ENCODE measurements at places on chromosomes 5 and 9.

DNA sequence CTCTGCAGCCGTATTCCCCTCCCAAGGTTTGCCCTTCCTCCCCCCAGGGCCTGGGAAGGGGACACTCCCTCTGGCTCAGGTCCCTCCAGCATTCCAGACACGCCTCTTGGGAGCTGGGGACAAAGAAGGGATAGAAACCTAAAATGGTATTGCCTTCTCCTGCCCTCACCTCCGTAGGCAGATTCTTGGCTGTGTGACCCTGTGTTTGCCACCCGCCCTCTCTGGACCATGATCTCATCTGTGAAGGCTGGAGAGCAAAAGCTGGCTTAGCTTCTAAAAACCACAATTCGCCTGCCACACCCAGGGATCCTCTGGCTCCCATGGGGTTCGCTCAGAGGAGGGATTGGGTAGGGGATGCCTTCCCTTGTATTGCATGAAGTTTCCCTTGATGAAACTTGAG is 7.7 kb downstream of the AQP3 start:
- no peak for DNase-seq

DNA sequence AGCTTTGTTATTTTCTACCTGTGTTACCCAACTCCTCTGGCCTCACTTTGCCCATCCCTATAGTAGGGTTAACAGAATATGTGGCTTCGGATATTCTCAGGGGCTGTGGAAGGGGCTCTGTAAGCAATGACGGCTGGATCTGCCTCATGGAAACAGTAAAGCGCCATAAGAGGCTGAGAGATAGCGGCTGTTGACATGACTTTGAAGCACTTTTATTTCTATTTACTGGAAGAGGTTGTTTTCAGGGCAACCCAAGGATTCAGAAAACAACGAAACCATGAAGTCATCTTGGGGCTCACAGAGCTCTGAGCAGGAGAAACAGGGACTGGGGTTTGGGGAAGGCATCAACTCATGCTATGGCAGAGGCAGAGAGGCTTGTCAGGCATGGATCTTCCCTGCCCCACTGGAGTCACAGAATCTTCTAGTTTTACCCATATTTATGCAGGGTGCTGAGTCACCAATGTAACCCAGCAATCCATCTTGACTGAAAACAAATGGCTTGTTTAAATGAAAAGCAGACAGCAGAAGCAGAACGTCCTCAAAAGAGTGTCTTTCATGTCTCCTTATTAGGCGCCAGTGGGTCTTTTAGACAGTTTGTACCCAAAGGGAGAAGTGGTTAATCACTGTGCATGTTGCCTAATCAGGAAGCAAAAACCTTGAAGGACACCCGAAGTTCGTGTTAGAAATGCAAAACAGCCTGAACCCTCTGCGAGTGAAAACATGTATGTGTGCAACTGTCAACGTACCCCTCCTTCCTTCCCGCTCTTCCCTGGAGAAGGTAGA is 113.0 kb downstream of the COL23A1 start:
- DNase-seq, result no peak

DNA sequence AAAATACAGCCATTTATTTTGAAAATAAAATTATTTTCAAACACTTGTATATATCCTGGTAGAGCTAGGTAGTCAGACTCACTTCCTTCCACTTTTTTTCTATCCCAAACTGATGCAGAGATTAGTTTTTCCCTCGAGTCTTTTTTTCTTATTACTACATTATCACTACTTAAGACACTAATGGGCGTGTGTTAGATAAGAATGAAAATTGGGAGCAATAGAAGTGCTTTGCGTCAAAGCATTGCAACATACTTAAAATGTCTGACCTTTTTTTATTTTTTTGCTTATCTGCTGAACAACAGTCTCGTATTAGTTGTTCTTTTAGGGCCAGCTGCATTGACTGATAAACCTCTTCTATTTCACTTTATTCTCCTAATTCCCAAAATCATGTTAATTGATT is 1278.7 kb downstream of the CDH12 start:
- no peak for DNase-seq

DNA sequence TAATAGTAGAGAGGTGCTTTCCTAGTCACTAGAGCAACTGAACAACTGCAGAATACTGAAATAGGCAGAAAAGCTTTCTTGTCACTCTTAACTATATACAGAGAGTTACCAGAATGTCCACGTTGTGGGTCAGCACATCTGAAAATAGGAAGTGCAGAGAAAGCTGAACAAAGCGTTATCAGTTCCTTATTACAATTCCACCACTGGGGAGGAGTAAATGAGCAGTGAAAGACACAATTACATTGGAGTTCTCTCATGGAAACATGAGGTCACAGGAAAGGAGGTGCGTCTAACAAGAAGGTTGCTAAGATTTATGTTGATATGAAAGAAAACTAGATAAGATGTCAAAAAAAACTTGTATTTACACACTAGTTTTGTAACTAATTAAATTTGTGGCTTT is 461.9 kb upstream of the COX7C start:
- no peak for DNase-seq

GRCh38 chr5:126452477-126452876 is 29.3 kb downstream of the GRAMD2B start:
- no peak for DNase-seq

- no peak for DNase-seq
Measured at GRCh38 chr5:42228279-42228678, 195.0 kb upstream of the GHR start.

- no peak for DNase-seq
Measured at GRCh38 chr5:134236318-134236717, 10.4 kb upstream of the PPP2CA start.

- no peak for DNase-seq
Measured at GRCh38 chr9:104746285-104746684, 1.2 kb upstream of the NIPSNAP3A start.

DNA sequence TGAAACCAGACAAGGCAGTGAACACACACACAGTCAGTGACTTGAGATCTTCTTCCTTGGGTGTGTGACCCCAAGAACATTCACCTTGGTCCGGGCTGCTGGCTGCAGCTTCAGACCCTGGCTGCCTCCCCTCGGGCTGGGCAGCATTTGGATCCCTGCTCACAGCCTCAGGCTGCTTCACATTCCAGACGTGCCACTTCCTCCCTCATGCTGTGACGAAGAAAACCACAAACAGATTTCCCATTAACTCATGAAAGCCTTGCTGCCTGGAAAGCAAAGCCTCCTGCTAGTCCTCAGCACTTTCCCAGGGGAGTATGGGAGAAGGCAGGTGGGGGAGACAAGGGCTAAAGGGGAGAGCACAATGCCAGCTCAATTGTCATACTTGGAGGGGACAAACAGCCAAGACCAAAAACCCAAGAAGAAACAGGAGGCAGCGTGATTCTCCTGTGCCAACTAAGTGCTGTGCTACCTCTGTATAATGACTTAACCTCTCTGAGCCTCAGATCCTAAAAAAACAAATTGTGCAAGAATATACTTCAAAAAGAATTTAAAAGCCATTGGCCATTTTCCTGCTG is 594.6 kb upstream of the BRINP1 start:
- DNase-seq, result no peak

GRCh38 chr5:105504-106070 is 13.6 kb downstream of the PLEKHG4B start:
- DNase-seq, result no peak

DNA sequence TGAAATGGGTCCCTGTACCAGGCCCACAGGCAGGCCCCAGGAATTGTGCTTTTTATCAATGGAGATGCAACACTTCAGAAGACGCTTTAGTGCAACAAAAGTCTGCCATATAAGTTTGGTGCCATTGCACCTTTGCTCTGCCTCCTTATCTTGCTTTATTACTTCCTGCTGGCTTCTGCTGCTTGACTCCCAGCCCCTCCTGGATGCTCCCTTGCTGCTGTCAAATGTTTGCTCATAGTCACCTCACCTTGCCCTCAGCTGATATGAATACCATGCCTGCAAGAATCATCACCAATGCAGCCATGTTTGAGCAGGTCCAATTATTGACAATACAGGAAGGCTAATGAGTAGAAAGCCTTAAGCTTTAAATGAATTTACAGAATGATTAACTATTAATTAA is 25.4 kb downstream of the MEGF10 start:
- DNase-seq, result no peak

- no peak for DNase-seq
Measured at GRCh38 chr9:15843316-15843715, 290.5 kb downstream of the CCDC171 start.

DNA sequence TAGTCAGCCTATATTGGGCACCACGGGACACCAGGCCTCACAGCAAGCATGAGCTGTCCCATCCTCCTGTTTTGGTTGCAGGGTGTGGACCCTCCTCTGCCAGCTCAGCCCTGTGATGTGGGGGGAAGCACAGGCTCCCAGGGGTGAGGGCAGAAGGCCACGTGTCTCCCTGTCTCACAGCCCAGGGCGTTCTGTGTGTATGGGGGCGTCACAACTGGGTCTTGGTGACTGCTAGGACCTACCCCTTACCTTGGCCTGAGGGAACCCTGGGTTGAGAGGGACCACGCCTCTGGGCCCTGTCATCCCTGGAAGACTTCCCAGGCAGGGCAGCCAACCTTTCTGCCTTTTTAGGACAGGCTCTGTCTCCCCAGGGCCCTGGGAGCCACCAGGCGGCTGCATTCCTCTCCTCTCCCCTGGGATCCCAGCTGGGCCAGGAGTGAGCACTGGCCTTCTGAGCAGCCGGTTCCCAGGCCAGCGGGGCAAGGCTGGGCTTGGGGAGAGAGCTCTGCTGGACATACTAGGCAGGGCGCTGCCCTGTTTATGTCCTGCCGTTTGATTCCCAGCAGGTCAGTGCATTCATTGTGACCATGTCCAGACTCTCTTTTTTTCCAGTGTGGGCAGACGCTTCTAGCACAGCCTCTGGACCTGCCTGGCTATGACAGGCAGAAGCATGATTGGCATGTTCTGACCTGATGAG is 97.4 kb downstream of the DAB2IP start:
- no peak for DNase-seq

- DNase-seq, result no peak
Measured at GRCh38 chr5:97838214-97838613, 655.2 kb upstream of the RIOK2 start.

- no peak for DNase-seq
Measured at GRCh38 chr5:115428676-115429075, 115.9 kb downstream of the FEM1C start.

GRCh38 chr9:7516376-7516775 is 283.2 kb downstream of the DMAC1 start:
- DNase-seq, result no peak

DNA sequence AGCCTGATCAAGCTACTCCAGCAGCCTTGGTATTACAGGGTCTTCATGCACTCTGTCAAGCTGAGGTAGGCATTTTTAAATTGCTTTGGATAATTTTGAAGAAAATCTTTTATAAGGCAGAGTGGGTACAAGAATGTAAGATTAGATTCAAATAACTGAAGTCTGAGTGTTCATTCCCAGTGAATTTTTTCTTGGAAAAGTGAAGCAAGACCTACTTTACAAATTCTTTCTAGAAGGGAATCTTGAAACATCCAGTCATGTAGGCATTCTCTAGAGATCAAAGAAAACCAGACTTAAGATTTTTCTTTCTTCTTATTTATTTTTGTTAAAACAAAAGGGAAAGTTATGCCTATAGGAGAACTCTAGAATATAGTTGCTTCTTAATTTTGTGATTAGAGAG is 139.0 kb downstream of the FOCAD start:
- DNase-seq, result no peak

GRCh38 chr9:3125602-3126405 is 281.9 kb upstream of the PUM3 start:
- DNase-seq, result no peak

- no peak for DNase-seq
Measured at GRCh38 chr5:127307868-127308267, 17.3 kb downstream of the MEGF10 start.

GRCh38 chr5:123090661-123091297 is 1.7 kb downstream of the PRDM6 start:
- no peak for DNase-seq

GRCh38 chr5:123299136-123299535 is 124.1 kb downstream of the CEP120 start:
- no peak for DNase-seq

DNA sequence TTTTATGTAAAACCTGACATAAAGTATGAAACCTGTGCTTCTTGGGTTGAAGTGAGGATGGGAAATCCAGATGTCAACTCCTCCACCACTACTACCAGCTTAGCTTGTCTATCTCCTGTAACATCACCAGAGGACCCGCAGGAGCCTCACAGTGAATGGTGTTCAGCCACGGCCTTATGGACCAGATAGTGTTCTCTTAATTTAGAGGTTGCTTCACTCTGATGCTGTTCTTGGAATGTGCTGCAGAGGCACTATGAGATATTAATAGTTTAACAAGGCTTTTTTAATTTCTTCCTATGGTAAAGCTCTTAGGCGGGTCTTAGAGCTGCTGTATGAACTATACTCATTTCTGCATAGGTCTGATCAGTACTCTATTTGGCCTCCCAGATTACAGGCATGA is 27.9 kb downstream of the NFX1 start:
- DNase-seq, result no peak

DNA sequence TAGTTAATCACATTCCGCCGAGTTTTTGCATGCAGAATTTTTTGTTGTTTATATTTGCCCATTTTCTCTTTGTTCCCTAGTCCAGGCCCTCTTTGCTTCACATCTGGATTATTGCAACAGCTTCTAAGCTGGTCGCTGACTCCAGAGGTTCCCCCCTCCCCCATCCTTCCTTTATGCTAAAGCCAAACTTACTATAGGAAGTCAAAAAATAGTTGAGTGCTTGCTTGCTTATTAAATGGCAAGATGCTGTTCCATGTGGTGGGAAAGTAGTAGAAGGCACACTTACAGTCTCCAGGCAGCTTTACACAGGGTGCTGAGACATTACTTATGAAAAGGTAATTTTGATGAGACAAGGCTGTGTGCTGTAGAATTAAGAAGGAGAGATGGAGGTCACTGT is 1.3 kb downstream of the ZBTB34 start:
- DNase-seq, result no peak

GRCh38 chr9:129351642-129352145 is 173.6 kb upstream of the IER5L start:
- DNase-seq, result no peak

- no peak for DNase-seq
Measured at GRCh38 chr5:134511796-134512660, 13.4 kb upstream of the JADE2 start.

- DNase-seq, result no peak
Measured at GRCh38 chr5:159765135-159765433, 151.2 kb upstream of the ADRA1B start.
